ENCODE measurements at places on chromosomes 2 and 18.
A peak's percentile ranks its signal among the peaks of the same experiment; 100 is the strongest.

GRCh38 chr18:78136986-78137385, 842.6 kb upstream of the SALL3 start:
- DNase-seq, result no peak

DNA sequence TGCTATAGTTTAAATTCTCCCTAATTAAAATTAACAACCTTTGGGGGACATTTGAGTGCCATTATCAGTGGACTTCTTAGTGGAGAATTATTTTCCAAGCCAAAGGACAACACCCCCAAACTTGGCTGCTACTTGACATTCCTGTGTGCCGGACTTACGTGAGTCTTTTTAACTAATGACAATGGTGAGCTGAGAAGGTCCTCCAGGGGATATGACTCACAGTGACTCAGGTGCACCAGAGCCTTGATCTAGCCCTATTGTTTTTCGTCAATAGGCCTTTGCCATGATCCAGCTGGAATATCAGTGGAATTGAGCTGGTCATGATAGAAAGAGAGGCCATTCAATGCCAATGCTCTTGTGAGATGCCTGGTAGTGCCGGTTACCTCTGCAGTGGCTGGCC, 118.1 kb upstream of the CXCR4 start:
- DNase-seq, result peak; percentile 14

- DNase-seq, result no peak
These were observed 8.9 kb upstream of the ANKRD29 start for GRCh38 chr18:23671564-23671963.

GRCh38 chr2:1751767-1752725, 7.7 kb upstream of the PXDN start:
- no peak for DNase-seq

DNA sequence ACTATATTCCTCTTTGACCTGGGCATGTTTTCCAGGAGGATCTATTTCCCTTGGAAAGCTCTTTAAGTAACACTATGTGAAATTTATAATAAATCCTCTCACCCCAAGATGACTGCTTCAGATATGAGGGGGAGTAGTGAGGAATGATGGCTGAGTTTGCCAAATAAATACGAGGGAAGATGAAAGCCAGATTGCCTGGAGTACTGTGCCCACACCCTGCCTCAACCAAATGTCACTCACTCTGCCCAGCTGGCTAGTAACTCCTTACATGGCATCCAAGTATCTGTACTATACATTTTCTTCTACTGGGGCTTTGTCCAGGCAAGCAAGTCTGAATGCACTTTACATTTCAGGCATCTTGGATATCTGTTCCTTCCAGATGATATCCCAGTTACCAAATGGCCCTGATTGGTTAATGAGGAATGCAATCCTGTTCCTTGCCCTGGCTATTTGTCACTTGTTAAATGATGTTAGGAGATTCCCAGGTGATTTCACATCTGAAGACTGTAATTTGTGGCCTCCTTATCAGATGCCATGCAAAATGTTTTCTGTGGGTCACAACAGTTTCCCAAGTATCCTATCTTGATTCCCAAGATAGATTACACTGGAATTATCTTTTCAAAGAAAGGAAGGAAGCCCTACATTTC, 191.8 kb downstream of the IKZF2 start:
- DNase-seq, result no peak

- DNase-seq, result no peak
These were observed 11.2 kb upstream of the LBH start for GRCh38 chr2:30219886-30220875.

- DNase-seq, result no peak
These were observed 99.0 kb upstream of the COPS8 start for GRCh38 chr2:236986524-236987330.

- DNase-seq, result no peak
These were observed 44.6 kb downstream of the ATIC start for GRCh38 chr2:215356334-215356947.
